Activated CD4-positive, alpha-beta T cell treated with anti-CD3 and anti-CD28 coated beads, Interleukin-2, Interleukin-4, amounts not matched to agents 100 ng/mL and 50 ng/mL, durations not matched to agents 16 hours and 8 hours (primary cell): ENCODE measurements at places on chromosomes 1 and 21.

GRCh38 chr1:196535727-196536126, 72.5 kb downstream of the KCNT2 start:
- no peak for DNase-seq

DNA sequence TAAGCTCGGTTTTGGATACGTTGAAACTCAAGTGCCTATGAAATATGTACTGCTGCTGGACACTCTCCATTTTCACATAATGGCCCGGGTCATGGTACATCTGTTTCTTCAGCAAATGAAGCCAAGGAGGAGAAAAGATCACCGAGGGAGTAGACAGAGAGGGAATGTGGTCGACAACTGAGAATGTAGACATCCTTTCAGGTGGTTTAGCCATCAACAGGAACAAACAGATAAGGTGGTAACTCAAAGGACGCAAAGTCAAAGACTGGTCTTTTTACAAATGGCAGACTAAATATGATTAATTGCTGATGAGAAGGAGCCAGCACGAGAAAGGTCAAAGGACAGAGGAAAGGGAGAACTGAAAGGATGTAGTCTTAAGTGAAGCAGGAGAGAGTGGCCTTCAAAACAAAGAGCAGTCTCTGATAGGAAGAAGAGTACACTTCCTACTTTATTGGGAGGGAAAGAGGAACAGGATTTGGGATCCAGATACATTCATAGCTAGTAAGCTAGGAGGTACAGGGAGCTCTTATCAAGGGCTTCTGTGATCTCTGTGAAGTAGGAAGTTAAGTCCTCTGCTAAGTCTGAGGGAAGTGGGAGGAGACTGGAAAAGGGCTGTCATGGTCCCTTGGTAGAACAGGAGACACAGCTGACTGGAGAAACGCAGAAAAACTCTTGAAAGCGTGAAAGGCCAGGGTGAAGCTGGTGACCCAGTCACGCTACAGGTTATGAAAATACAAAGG, 28.3 kb downstream of the NUP133 start:
- DNase-seq, result no peak

DNA sequence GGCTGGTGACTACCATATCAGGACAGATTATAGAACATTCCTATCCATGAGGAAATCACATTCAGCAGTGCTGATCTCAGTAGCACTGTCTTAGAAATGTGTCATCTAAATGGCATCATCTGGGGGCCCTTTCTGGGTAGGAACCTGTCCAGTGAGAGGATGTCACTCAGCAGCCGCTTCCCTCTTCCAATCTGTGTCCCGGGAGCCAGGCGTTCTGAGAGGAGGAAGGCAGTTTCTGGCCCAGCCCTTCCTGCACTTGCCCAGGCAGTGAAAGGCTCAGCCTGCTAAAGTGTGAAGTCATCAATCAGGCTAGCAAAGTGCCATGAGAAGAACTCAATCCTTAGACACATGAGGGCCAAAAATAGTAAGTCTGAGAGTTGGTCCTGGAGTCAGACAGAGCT, 25.6 kb downstream of the RAB4A start:
- DNase-seq, result no peak

DNA sequence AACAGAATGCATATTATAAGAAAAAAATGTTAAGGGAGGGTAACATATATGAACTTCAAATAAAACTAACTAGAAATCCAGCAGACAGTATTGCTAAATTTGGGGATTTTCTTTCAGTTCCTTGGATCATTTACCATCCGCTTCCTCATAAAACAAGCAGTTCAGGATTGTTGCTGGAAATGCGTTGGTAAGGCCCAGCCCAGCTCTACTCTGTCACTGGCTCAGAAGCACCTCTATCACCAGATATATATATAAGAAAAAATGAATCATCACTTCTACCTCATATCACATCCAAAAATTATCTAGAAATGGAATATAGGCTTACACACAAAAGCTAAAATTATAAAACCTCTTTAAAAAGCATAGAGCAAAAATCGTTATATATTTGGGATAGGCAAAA, 28.2 kb upstream of the COG2 start:
- no peak for DNase-seq

- no peak for DNase-seq
Observed at GRCh38 chr1:81804312-81804711, 3.6 kb downstream of the ADGRL2 start.

DNA sequence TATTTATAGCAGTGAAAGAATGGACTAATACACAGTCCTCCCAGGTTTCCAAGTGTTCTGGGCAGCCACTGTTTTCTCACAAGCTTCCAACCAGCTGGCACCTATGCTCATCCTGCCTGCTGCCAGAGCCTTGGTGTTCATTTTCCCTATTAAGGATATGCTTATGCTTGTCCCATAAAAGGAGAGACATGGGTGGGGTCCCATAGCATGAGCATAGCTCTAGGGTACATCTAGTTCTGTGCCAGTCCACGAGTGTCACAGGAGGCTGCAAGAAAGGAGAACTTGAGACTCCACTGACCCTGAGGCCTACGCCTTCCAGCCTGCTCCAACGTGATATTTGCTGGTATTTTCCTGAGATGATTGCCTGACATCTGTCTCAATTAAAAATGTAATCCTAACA, 192.4 kb upstream of the PTGFR start:
- no peak for DNase-seq

DNA sequence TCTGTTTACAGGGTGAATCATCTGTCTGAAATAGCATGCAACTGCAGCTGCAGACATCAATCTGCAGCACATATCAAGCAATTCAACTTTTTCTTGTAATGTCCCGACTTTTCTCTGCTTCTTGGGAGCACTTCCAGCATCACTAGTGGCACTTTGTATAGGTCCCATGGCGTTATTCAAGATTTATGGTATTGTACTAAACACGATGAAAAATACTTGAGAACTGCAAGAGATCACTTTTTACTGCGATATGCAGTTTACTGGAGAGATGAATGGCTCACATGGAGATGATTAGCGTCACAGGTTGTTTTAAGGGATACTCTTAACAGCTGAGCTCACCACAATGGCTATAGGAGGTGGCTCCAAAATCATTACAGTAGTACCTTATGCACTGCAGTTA, 7.2 kb upstream of the SCMH1 start:
- DNase-seq, result no peak

DNA sequence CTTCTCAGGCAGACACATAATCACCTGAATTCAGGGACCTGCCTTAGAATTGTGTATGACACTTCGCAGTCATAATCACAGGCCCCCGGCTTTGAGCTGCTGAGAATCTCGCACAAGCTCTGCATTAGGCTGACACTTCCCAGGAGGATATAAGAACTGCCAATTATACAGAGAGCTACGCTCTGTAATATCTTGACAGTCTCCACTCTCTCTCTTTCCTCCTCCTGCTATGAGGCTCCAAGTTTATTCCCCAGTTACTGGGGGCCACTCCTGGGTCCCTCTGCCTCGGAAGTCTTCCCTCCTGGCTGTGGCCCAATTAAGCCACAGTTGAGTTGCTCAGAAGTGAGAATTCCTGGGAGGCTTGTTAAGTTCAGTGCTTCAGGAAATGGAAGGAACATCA, 42.7 kb downstream of the EBNA1BP2 start:
- DNase-seq, result no peak

DNA sequence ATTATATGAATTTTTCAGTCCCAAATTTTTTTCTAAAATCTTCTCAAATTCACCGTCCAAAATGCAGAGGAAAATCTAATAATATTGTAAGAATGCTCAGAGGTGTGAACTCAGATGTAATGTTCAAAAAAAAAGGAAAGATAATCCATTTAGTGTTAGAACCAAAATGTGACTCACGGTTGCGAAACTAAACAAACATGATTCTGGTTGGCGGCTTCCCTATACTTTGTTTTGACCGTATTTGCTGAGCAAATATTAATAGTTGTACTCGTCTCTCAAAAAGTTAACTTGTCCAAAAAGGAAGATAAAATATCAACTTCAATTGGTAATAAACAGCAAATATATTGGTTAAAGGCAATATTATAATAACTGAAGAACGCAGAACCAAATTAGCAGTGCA, 34.4 kb downstream of the ZSWIM5 start:
- DNase-seq, result no peak

DNA sequence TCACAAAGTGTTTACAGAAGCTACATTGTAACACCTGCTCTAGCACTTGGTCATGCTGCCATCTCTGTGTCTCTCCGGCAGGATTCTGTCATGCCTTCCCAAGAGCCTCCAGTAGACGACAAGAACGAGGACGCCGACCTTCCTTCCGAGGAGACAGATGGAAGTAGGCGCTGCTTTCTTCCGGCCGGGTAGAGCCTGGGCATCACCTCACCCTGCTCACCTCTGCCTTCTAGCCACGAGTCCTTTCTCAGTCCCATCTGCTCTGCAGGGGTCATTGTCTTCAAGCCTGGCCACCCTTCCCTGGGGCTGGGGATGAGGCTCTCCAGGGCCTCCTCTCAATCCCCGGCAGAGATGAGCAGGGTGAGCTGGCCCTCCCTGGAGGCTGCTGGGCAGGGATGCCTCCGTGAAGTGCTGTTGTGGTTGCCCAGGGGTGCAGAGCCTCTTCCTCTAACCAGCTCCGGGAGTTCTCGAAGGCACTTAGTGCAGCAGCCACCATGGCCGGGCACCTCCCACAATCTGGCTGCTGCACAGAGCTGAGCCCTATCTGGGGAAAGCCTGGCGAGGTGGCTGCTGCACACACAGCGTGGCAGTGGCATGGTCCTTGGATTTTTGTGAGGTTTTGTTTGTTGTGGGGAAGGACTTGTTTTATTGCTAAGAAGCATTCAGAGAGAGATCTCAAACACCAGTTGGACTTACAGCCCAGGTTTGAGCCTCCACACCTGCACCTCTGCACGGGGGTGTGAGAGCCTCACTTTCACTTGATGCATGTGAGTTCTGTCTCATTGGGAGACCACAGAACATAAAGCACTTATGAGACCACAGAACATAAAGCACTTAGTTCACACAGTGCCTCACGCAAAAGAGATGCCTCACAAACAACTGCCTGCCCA, 48.4 kb downstream of the FAAP20 start:
- peak; percentile 12 for DNase-seq

DNA sequence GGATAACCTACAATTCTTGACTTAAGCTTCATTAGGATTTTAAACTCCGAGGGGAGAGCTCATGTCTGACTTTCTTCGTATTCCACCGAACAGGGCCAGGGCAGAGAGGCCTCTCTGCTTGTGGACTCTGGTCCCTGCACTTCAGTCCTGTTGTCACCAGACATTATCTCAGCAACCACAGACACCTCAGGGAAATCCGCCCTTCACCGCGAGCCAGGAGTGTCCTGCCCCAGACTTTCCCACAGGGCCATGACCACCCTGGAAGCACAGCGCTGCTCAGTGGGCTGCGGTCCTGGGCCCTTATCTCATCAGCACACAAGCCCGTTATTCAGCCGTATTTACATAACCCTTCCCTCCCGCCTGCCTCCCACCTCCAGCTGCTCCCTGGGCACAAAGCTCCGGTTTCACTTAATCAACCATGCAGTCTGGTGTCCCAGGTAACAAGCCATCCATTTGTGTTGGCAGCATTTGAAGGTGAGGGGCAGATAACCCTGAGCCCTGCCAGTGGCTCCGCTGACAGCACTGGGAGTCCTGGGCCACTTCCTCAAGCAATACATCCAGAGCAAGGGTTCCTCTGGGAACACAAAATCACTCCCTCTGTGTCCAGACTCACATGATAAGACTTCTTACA, 122.8 kb upstream of the RAB4A start:
- DNase-seq, result no peak

GRCh38 chr1:170306948-170307347, 161.2 kb downstream of the NTMT2 start:
- no peak for DNase-seq

DNA sequence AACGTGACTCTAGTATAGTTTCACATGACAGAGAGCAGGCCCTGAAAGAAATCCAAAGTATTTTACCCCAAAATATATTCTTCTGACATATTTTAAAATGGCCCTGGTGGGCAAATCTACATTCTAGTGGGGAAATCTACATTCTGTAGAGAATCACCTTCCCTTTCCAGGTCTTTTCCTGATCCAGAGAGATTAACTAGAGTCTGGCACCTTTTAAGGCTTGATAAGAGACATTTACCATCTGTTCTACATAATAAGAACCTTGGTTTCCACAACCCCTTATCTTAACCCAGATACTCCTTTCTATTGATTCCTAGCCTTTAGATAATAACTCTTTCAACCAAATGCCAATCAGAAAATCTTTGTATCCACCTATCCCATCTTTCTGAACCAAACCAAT, 17.0 kb upstream of the L1TD1 start:
- no peak for DNase-seq

DNA sequence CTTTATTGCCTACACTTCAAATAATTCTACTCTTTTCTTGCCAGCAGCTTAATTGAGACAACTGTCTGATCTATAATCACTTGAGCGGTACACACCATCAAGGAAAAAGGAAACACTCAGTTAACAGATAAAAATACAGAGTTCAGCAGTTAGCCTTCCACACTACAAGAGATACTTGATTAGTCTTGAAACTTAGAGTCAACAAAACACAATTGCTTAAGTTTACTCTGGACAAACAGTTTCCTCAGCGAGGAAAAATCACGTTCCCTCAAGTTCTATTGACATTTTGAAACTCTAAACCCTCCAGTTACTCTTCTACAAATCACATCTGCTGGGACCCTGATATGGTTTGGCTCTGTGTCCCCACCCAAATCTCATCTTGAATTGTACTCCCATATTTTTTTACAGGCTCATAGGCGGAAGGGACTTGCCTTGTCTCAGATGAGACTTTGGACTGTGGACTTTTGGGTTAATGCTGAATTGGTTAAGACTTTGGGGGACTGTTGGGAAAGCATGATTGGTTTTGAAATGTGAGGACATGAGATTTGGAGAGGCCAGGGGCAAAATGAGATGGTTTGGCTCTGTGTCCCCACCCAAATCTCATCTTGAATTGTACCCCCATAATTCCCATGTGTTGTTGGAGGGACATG, 140.4 kb downstream of the CDC7 start:
- no peak for DNase-seq

DNA sequence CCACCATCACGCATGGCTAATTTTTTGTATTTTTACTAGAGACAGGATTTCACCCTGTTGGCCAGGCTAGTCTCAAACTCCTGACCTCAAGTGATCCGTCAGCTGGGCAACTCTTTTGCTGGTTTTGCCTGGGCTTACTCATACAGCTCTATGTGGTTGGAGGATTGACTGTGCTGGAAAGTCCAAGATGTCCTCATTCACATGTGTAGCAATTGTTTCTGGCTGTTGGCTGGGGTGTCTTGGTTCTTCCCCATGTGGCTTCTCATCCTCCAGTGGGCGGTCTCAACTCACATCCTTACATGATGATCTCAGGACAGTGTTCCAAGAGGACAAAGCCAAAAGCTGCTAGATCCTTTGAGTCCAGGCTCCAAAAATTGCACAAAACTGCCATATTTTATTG, 53.3 kb downstream of the TEX35 start:
- DNase-seq, result peak; percentile 17

DNA sequence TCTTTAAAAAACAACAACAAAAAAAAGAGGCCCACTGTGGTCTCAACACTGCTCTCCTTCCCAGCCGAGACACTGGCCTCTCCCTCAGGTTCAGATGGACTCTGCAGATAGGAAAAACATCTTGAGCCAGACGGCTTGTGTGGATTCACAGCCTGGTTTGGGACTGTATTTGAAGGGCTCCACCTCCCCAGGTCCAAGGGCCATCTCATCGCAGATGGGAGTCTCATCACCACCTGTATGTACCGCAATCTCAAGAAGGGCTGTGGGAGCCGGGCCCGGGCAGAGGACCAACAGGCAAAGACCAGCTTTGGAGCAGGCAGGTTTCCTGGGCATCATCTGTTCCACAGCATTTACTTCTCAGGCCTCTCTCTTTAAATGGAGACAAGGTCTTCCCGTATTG, 10.3 kb downstream of the ZBTB48 start:
- DNase-seq, result no peak

GRCh38 chr21:43866260-43866629, 1.2 kb downstream of the AGPAT3 start:
- peak; percentile 71 for DNase-seq
